Renal cortical epithelial cell (primary cell): ENCODE measurements at places on chromosomes 12 and 14. TPM values are rescaled to one million over a fixed set of nuclear protein-coding genes. Genes with fewer than 3 reads are reported as not detected.

Gene SRGAP1
- 4.7 and 76.8 TPM in 2 replicates for total RNA-seq

Gene ZC2HC1C
- total RNA-seq = 1.6 and 4.7 TPM in 2 replicates

Gene ATL1
- 3.7 and 10.8 TPM in 2 replicates for total RNA-seq

Gene KRT85
- total RNA-seq = not detected in 2 replicates

Gene FAM161B
- 2.3 and 7.5 TPM in 2 replicates for total RNA-seq

Gene INHBE
- total RNA-seq = 1.0 and 3.1 TPM in 2 replicates

Gene ADAMTS20
- total RNA-seq = not detected in 2 replicates

Gene KLRC1
- total RNA-seq = 0.05 and 0.35 TPM in 2 replicates

Gene CELA1
- total RNA-seq = not detected in 2 replicates

Gene CPNE6
- not detected in 2 replicates for total RNA-seq

Gene CISTR
- not detected in 2 replicates for total RNA-seq

Gene ORMDL2
- total RNA-seq = 35.5 and 67.0 TPM in 2 replicates

Gene ARID4A
- 6.4 and 18.6 TPM in 2 replicates for total RNA-seq

Gene PARPBP
- total RNA-seq = 9.0 and 13.0 TPM in 2 replicates

Gene DIO3
- total RNA-seq = not detected in 2 replicates

Gene KRT3
- not detected in 2 replicates for total RNA-seq

Gene COCH
- 1.0 and 27.1 TPM in 2 replicates for total RNA-seq

Gene GPR84
- total RNA-seq = not detected in 2 replicates

Gene PDZRN4
- total RNA-seq = 0.17 and 0.25 TPM in 2 replicates
